CD4-positive, CD25-positive, alpha-beta regulatory T cell (primary cell): ENCODE measurements at places on chromosomes 16 and 17. TPM values are rescaled to one million over a fixed set of nuclear protein-coding genes. Genes with fewer than 3 reads are reported as not detected.
A peak's percentile ranks its signal among the peaks of the same experiment; 100 is the strongest.

The EFCAB5 gene
- total RNA-seq: 2.1 TPM

GRCh38 chr17:83090444-83091256 lies 11.2 kb downstream of the METRNL start:
- no peak for DNase-seq
- no peak overlapping the region for H3K4me3 ChIP-seq
- no peak overlapping the region for H3K27ac ChIP-seq
- H3K27me3 ChIP-seq: no peaks in the 10 kb centered on the region
- H3K4me1 ChIP-seq: no peaks in the 10 kb centered on the region

The INO80E gene
- 105 TPM for total RNA-seq

GRCh38 chr16:17591655-17592405 lies 121.1 kb upstream of the XYLT1 start:
- H3K4me1 ChIP-seq: no peaks in the 10 kb centered on the region
- no peak overlapping the region for H3K4me3 ChIP-seq
- H3K27ac ChIP-seq: no peak overlapping the region
- no peak for DNase-seq

GRCh38 chr17:71764505-71764904 lies 356.3 kb upstream of the SOX9 start:
- DNase-seq: no peak
- H3K4me1 ChIP-seq: no peaks in the 10 kb centered on the region
- H3K27ac ChIP-seq: no peak overlapping the region
- no peaks in the 10 kb centered on the region for H3K27me3 ChIP-seq

The HOXB13 gene
- total RNA-seq: not detected

The SLC7A6 gene
- 141 TPM for total RNA-seq

The HOXB1 gene
- total RNA-seq: not detected

The COX11 gene
- total RNA-seq: 36.6 TPM

DNA sequence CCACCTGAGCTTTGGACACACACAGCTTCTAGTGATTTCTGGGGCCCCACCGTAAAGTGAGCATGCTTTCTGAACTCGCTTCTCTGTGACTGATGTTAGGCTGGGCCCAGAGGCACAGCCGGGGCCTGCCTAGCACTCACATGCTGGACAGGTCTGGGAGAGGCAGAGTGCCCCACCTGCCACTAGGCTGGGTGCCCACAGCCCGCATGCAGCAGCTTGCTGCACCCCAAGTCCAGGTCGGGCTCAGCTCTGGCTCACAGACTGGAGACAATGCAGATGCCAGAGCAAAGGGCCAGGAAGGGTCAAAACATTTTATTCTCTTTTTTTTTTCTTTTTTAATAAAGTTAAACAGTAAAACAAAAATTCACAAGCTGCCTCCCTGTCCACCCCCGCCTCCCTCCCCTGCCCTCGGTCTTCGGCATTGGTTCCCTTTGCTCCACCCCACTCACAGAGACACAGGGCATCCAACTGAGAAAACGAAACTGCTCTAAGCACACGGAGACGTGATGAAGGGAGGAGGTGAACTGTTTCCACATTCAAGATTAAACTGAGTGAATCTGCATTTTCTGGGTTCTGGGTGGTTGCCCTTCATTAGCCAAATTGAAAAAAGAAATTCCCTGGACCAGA lies 9.7 kb downstream of the CNP start:
- H3K4me1 ChIP-seq: no peaks in the 10 kb centered on the region
- no peak overlapping the region for H3K27ac ChIP-seq

DNA sequence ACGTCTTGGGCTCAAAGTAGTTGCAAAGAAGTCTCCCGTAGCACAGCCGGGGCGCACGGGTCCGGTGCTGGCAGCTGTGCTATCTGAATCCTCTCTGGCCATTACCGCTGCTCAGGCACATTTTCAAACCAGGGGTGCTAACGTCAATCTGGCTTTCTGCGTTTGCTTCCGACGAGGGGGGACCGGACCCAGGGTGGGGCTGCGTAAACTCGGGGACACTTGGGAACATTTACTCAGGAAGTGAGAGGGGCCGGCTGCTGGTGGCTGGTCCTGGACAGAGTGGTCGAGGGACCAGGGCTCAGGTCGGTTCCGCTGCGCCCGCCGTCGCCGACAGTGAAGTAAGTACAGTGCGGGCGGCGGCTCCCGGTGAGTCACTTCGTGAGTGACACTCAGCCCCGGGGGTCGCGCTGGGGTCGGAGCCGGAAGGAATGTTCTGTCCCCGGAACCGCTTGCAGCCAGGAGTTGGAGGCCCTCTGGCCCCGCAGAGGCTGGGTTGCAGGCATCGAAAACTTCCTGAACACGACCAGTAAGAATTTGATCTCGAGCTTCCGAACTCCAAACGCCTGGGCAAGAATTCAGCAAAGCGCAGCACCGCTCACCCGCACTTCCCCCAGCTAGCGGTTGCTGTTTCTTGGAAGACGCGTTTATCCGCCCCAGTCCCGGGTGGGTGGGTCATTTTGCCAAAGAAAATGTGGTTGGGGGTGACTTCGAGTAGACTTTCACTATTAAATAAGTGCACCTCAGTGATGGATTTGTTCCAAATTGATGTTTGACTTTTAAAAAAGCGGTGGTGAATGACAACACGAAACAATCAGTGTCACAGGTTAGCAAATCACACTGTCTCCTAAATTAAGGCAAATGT lies 1.4 kb upstream of the HS3ST3B1 start:
- DNase-seq: peak; percentile 58
- H3K27ac ChIP-seq: peak overlapping the region; percentile 42
- peaks cover 64% of the 10 kb centered on the region for H3K4me1 ChIP-seq
- no peaks in the 10 kb centered on the region for H3K36me3 ChIP-seq
- H3K27me3 ChIP-seq: peaks cover 18% of the 10 kb centered on the region
- peak overlapping the region; percentile 94 for H3K4me3 ChIP-seq

The ABCA8 gene
- not detected for total RNA-seq

DNA sequence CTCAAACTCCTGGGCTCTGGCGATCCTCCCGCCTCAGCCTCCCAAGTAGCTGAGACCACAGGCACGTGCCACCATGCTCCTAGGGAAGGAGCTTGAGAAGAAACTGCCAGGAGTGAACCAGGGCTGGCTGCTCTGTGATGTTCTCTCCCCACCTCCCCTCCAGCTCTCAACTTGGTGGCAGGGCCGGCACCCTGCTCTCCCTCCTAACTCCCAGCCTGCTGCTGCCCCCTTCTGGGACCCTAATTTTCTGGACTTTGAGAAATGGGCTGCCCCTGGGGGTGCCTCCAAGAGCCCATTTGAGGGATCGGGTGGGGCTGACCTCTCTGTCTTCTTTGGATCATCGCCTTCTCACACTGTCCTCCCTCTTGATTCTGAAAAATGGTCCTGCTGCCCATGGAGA lies 14.9 kb upstream of the STAT3 start:
- peaks cover 13% of the 10 kb centered on the region for H3K4me1 ChIP-seq
- no peaks in the 10 kb centered on the region for H3K27me3 ChIP-seq
- DNase-seq: no peak
- no peaks in the 10 kb centered on the region for H3K36me3 ChIP-seq
- H3K27ac ChIP-seq: no peak overlapping the region
- no peak overlapping the region for H3K4me3 ChIP-seq

The CIAPIN1 gene
- 27.1 TPM for total RNA-seq

- H3K36me3 ChIP-seq: no peaks in the 10 kb centered on the region
- H3K4me1 ChIP-seq: no peaks in the 10 kb centered on the region
- no peak for DNase-seq
- H3K27me3 ChIP-seq: peaks cover 17% of the 10 kb centered on the region
- H3K27ac ChIP-seq: no peak overlapping the region
- H3K4me3 ChIP-seq: no peak overlapping the region
Measured at GRCh38 chr17:37714897-37715296, 30.0 kb downstream of the HNF1B start.

DNA sequence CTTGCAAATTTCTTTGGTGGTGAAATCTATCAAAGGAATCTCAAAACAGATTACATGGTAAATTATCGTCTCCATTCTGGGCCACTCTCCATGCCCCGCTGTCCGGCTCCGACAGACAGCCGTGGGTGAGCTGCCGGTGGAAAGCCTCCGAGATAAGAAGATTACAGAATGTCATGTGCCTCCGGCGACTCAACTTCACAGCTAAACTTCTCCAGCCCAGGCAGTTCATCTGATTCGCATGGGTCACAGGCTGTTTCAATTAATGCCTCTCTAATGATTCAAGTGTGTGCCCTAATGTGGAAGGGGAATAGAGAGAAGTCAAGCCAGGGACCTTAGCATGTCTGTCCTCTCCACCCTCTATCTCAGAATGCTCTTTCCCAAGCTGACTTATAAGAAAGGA lies 520.8 kb upstream of the ZFHX3 start:
- H3K4me3 ChIP-seq: no peak overlapping the region
- no peaks in the 10 kb centered on the region for H3K36me3 ChIP-seq

- no peak for DNase-seq
- H3K27ac ChIP-seq: no peak overlapping the region
- H3K36me3 ChIP-seq: no peaks in the 10 kb centered on the region
- H3K4me1 ChIP-seq: no peaks in the 10 kb centered on the region
- H3K4me3 ChIP-seq: no peak overlapping the region
Measured at GRCh38 chr16:57755726-57756423, 20.3 kb downstream of the KATNB1 start.

The TRPV3 gene
- 0.25 TPM for total RNA-seq

DNA sequence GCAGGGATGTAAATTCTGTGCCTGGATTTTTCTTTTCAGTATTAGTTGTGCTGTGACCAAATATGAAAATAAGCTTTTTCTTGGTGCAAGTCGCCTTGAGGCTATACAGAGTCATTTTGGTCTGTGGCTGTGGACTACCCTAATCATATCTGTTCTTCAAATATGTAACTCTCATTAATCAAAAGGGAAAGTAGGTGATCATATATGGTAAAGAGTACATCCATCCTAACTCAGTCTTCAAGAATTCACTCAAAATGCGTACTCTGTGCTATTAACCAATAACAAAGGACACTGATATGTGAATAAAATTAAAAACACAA lies 2.6 kb downstream of the CPD start:
- no peak overlapping the region for H3K27ac ChIP-seq
- DNase-seq: no peak
- H3K36me3 ChIP-seq: peaks cover 3% of the 10 kb centered on the region
- peaks cover 36% of the 10 kb centered on the region for H3K4me1 ChIP-seq
- H3K4me3 ChIP-seq: peak overlapping the region; percentile 84

The GAN gene
- 14.0 TPM for total RNA-seq

- no peak for DNase-seq
- no peak overlapping the region for H3K4me3 ChIP-seq
- H3K27ac ChIP-seq: no peak overlapping the region
- no peaks in the 10 kb centered on the region for H3K4me1 ChIP-seq
- H3K27me3 ChIP-seq: no peaks in the 10 kb centered on the region
Measured at GRCh38 chr16:50229149-50229726, 37.1 kb upstream of the ADCY7 start.
